ENCODE measurements at places on chromosomes 1 and 21.

DNA sequence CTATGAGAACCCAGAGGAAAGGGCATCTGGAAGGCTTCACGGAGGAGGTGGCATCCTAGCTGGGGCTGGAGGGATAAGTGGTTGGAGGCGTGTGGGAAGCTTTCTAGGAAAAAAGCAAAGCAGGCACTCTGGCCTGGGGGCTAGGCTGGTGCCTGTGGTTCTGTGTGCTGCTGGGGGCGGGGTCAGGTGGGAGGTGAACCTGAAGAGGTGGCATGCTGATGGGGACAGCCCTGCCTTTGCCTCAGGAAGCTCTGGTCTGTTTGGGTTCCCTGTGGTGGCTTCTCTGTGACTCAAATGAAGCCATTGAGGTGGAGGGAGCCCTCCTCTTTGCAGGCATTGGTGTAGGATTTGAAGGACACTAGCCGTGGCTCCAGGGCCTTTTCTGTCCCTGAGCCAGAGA lies 221.6 kb upstream of the POU3F1 start:
- no peak for DNase-seq

GRCh38 chr1:222247081-222247480 lies 300.8 kb downstream of the HHIPL2 start:
- DNase-seq, result no peak

DNA sequence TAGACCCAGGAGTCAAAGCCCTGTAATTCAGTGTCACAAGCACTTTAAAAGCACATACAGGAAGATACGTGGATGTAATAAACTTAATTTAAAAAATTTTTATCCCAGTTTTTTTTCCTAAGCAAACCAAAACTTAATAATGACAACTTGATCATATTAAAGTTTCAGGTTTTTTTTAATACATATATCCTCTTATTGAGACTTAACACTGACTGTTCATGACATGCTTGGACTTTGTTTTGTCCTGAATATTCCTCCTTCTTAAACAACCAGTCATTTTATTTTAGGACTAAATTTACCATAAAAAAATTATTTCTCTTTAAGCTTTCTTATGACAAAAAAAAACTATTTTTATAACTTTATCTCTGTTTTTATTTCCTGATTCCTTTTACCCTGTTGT lies 64.1 kb downstream of the WDR4 start:
- DNase-seq, result no peak

- DNase-seq, result no peak
Measured at GRCh38 chr1:62452951-62453350, 16.1 kb downstream of the USP1 start.

DNA sequence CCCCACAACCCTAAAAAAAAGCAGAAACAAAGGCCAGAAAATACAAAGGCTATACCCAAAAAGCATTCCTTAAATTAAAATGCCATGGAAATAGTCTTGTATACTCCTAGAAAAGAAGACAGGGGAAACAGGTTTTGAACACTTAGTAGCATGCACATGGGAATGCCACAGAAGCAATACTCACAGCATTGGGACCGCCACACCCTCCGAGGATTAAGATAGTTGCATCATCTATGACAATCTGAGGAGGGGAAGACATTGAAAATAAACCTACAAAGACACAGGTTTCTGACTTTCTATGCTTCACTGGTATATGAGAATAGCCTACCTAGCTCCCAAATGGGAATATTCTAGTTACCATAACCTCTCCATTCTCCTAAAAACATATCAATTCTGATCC lies 15.9 kb upstream of the CPLANE2 start:
- no peak for DNase-seq

DNA sequence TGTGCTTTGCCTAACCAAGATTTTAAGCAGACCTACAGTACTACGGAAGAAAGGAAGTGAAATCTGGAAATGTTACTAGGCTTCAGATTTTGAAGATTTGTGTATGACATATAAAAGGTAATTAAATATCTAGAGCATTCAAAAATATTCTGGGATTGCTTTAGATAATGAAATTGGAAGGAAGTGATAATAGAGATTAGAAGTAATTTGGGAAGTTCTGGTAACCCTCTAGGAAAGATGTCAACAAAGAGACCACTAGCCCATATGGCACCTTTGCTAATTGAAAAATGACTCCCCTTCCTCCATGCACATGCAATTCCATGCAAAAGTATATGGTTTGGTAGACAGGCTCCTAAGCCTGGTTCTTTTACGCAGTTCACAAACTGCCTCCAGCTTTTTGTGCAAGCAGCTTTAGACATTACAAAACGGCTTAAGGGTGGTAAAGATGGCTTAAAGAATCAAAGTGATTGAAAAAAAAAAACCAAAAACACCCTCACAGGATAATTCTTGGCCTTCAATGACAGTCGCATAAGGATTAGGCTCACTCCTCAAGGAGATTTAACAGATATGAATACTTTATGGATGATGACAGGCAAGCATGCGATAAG lies 81.8 kb downstream of the LRRC7 start:
- no peak for DNase-seq

- DNase-seq, result no peak
Measured at GRCh38 chr1:244605835-244606370, 47.0 kb upstream of the DESI2 start.
